Stimulated activated CD8-positive, alpha-beta memory T cell treated with anti-CD3 and anti-CD28 coated beads, Interleukin-7, amount 100 ng/mL, for 4 hours (primary cell): ENCODE measurements at places on chromosomes 3 and 15.
A peak's percentile ranks its signal among the peaks of the same experiment; 100 is the strongest.

DNA sequence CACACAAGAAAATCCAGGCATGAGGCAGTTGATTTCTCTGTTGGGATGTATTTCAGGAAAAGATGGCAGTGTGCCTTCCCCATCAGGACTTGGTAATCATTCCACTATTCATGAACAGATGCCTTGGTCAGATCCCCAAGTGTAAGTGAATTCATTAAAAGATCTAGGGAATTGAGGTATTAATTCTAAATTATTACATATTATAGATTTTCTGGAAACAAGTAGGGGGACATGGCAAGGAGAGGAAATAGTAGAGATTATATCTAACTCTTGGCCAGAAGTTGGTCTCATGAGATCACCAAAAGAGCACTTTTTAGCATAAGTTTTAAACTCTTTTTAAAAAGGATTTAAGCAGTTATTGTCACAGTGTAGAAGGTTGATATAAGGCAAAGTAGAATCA, 74.4 kb upstream of the MDFIC2 start:
- DNase-seq, result no peak

GRCh38 chr3:194768586-194768985, 82.9 kb downstream of the FAM43A start:
- DNase-seq, result no peak

DNA sequence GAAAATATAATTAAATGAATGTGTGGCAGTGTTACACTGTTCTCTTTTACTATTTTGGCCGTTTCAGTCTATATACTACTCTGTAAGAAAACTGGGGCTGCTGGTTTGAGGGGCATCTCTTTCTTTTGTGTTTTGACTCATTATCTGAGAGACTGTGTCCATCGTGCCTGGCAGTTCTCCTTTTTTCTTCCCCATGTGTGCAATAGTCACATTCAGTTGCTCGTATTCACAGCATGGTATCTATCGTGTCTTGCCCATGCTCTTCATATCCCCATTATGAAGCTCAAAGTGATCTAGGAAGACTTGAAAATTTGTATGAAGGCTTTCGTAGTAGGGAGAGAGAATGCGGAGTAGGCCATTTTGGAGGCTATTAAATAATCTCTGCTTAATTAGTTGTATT, 29.8 kb upstream of the FAH start:
- no peak for DNase-seq

DNA sequence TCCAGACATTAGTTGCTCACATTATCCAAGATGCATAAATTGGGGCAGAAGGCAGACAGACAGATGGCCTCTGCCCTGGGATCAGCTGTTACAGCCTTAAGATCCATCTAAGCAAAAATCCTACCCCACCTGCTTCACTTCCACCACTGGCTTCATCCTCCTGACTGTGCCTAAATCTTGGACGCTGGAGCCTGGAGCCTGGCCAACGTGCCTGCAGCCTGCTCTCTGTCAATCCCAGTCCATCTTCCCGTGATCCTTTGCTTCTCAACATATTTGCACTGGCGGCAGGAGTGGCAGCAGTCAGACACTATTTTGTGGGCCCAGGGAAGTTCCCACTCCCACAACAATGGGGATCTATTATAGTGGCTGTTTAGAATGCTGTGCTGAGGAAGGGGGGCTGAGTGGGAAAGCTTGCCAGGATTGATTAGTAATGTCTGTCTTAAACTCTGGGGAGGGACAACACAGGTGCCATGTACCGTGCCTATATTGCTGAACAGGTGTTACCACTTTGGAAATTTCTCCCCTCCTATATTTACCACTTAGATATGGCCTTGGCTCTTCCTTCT, 121.2 kb downstream of the MEGF11 start:
- no peak for DNase-seq

- no peak for DNase-seq
These were observed 344.6 kb upstream of the DCBLD2 start for GRCh38 chr3:99246010-99246654.

DNA sequence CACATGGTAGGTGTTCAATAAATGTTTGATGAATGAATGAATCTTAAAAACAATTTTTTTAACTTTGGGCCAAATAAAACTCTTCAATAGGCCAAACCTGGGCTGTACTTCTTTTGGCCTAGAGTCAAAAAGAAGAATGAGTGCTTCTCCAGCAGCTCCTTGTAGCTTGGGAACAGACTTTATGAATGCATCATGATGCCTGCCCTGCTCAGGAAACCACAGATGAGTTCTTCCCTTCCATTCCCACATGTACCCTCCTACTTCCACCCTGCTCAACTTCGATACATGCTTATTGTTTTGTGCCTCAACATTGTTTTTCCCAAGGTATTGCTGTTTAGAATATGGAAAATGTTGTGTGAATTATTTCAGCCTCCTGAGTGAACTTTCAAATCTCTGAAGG, 87.0 kb downstream of the FILIP1L start:
- no peak for DNase-seq

DNA sequence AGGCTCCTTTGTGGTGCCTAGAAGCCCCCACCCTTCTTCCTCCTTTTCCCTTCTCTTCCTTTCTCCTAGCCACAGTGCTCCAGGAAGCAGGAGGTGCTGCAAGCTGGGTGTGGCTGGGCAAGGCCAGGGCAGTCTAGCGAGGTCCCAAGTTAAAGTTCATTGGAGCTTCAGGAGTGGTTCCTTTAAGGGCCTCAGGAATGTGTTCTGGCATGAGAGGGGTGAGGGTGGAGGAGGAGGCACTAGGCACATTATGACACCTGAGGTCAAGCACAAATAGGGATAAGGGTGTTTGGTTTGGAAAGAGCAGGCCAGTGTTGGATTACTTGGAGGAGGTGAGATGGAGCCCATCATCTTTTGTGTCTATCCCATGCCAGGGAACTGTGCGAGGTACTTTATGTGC, 258.7 kb downstream of the TLE3 start:
- DNase-seq, result no peak

- DNase-seq, result no peak
These were observed 46.5 kb downstream of the KLHL25 start for GRCh38 chr15:85748176-85748575.

GRCh38 chr3:59772416-59773408, 722.9 kb upstream of the CFAP20DC start:
- DNase-seq, result peak; percentile 17

DNA sequence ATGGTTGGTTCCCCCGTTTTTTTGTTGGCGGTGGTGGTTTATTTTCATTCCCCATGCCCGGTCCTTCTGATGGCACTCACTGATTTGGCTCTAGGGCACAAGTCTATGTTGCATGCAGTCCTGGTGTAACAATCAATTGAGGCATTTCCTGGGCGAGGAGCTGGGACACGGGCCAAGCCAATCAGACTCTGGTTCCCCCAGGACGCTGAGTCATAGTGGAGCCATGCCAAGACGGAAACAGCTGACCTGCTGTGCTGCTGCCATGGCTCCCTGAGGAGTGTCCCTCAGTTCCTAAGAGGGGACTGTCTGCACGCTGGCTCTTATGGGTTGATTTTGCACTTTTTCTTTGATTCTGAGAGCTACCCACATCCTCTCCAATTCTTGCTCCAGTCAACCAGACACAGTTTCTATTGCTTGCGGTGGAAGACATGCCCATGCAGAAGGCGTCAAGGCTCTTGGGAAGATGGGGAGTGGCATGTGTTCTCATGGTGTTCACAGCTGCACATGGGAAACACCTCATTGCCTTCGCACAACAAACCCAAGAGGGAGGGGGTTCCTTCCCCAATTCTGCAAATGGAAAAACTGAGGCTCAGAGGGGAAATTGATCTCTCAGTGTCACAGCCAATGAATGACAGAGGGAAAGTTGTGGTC, 28.3 kb upstream of the ALDH1L1 start:
- DNase-seq, result no peak

GRCh38 chr3:168959731-168960130, 703.8 kb downstream of the MECOM start:
- no peak for DNase-seq

DNA sequence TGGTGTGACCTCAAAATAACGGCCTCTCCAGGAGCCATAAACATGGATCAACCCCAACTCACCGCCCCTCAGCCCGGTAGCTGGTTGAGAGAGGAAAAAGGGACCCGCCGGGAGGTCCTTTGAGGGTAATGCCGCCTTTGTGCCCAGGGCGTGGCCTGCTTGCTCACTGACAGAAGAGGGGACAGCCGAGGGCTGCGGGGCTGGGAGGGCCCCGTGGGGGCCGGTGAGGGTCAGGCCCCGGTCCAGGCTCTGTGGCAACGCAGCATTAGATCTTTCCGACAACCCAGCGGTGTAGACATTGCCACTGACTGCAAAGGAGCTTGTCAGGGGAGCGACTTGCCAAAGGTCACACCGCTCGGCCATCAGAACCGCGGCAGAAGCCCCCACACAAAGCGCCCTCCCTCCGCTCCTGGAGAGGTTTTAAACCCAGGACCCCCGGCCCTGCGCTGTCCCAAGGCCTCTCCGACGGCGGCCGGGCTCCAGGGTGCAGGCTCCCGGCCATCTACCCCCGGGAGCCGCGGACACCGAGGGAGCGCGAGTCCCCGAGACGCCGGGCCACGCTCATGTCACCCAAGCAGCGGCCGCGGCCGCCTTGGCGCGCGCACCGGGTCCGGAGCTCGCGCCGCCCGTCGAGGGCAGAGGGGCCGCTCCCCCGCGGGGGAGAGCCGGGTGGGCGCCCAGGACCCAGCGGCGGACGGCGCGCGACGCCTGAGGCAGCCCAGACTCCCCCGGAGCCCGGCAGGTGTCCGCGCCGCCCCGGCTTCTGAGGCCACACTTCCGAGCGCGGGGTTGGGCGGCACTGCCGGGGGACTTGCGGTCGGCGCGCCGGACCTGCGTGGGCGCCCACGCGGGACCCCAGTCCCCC, 975 bp downstream of the PCSK6 start:
- DNase-seq, result no peak

GRCh38 chr15:36931434-36931833, 168.9 kb downstream of the MEIS2 start:
- no peak for DNase-seq
